ENCODE measurements at places on chromosomes 16 and 17.

DNA sequence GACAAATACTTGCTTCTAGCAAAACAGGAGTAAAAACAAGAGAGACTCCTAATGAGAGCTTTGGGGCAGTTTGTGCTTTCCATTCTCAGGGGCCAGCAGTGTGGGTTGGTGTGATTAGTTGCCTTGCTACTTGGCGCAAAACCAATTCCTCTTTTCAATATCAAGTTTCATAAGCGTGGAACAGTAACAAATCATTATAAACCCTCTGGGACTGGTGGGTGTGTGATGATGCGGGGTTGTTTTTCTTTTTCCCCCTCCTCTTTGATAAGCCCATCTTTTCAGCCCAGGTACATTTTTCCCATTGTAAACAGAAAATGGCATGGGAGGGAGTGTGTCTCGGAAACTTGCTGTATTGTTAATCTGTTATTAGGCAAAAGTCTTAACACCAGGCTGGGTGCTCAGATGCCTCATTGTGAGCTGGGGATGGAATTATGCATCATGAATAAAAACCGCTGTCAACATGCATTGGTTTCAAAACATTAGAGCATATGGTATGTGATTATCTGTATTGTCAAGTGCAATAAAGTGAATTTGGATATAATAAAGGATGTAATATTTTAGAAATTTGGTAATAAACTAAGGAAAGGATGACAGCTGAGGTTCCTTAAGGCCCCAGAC is 166.4 kb downstream of the CCDC182 start:
- DNase-seq: no peak

DNA sequence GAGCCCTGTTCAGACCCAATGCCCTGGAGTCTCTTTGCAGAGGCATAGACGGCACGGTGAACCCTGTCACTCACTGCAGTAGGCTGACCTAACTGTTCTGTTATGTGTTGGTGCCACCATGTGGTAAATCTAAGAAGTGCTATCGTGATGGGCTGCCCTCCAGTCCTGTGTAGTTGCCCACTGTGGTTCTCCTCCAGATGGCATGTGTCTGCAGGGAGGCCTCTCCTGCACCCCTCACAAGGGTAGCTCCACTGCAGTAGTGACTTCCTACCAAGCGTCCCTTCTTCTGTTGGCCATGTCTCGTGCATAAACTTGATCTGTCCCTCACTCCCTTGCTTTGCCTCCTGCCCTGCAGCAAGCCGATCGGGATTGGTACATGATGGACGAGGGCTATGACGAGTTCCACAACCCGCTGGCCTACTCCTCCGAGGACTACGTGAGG is 5.8 kb downstream of the DHX38 start:
- DNase-seq: peak; percentile 31

DNA sequence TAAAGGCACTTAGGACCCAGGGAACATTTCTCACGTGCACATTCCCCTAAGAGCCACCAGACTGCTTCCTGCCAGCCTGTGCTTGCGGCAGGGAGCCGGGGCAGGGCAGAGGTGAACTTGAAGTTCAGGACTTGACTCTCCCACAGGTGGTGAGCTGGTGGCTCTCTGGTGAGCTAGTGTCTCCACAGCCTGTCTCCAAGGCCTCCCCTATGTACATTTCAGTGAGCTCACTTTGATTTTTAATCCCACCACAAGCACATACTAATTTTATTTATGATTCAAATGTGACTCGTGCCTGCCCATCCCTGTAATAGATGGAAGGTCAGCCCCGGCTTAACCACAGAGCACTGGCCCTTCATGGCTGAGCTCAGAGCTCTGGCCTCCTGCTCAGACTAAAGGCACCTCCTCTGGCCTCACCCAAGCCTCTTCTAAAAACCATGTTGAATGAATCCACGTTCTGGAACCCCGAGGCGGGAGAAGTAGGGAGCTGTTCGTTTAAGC is 9.2 kb downstream of the SNN start:
- DNase-seq: no peak

GRCh38 chr17:80260069-80260535 is 550 bp upstream of the RNF213 start:
- DNase-seq: peak; percentile 73

- no peak for DNase-seq
These were observed 14.3 kb upstream of the C16orf74 start for GRCh38 chr16:85765211-85765610.

GRCh38 chr16:79008036-79008868 is 592.3 kb downstream of the MAF start:
- DNase-seq: no peak

DNA sequence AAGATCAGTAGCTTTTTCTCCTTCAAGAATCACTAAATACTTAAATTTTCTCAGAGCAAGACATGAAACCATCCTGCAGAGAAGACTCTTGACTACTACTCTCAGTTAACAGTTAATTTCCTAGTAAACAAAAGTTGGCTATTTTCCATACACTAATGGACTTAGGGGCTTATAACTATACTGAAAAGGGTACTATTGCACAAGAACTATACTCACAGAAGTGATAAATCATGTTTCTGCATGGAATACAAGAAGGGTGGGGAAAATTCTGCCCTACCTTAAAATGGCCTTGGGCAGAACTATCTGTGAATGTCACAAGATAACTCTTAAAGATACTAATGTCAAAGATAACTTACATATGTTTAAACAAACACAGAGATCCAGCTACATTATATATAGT is 12.5 kb downstream of the ZNF652 start:
- DNase-seq: no peak

GRCh38 chr17:60330731-60331130 is 61.2 kb downstream of the USP32 start:
- DNase-seq: no peak

DNA sequence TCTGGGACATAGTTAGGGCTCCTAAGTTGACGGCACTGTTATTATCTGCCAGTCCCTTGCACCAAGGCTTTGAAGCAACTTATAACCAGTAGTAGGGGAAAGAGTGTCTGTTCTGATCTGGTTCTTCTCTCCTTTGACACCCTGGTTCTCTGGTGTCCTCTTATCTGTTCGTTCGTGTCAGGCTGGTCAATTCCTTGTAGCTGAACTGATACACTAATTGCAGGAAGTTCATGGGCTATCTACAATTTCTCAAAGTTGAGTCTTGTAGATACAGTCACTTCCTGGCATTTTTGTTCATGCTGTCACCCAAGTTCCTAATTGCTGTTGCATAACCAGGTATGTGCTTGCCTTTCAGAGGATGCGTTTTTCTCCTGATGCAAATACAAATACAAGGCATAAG is 17.3 kb upstream of the MYO1D start:
- DNase-seq: no peak

- no peak for DNase-seq
These were observed 4.3 kb downstream of the CNTNAP1 start for GRCh38 chr17:42686520-42687128.

- no peak for DNase-seq
These were observed 13.4 kb downstream of the SNX20 start for GRCh38 chr16:50667497-50668367.

All from amygdala (tissue), 56 donors.